Calu3 (cell line): ENCODE measurements at places on chromosomes 5 and 9. TPM values are rescaled to one million over a fixed set of nuclear protein-coding genes. Genes with fewer than 3 reads are reported as not detected.

Gene MLANA
- not detected in 2 replicates for total RNA-seq

GRCh38 chr5:5629607-5629978 lies 207.1 kb downstream of the ICE1 start:
- no peaks in the 10 kb centered on the region for H3K36me3 ChIP-seq
- no peak overlapping the region for H3K27ac ChIP-seq
- no peak overlapping the region for H3K4me3 ChIP-seq
- H3K4me1 ChIP-seq = no peaks in the 10 kb centered on the region

- no peaks in the 10 kb centered on the region for H3K4me1 ChIP-seq
- no peak for DNase-seq
- H3K27me3 ChIP-seq = no peaks in the 10 kb centered on the region
These were observed 47.0 kb downstream of the APC start for GRCh38 chr5:112784726-112785125.

GRCh38 chr5:102835717-102836116 lies 80.6 kb downstream of the PAM start:
- no peaks in the 10 kb centered on the region for H3K4me1 ChIP-seq
- DNase-seq = no peak
- no peak overlapping the region for H3K27ac ChIP-seq
- H3K4me3 ChIP-seq = no peak overlapping the region
- H3K36me3 ChIP-seq = no peaks in the 10 kb centered on the region
- no peaks in the 10 kb centered on the region for H3K27me3 ChIP-seq

Gene IGIP
- 5.9 and 6.2 TPM in 2 replicates for total RNA-seq

DNA sequence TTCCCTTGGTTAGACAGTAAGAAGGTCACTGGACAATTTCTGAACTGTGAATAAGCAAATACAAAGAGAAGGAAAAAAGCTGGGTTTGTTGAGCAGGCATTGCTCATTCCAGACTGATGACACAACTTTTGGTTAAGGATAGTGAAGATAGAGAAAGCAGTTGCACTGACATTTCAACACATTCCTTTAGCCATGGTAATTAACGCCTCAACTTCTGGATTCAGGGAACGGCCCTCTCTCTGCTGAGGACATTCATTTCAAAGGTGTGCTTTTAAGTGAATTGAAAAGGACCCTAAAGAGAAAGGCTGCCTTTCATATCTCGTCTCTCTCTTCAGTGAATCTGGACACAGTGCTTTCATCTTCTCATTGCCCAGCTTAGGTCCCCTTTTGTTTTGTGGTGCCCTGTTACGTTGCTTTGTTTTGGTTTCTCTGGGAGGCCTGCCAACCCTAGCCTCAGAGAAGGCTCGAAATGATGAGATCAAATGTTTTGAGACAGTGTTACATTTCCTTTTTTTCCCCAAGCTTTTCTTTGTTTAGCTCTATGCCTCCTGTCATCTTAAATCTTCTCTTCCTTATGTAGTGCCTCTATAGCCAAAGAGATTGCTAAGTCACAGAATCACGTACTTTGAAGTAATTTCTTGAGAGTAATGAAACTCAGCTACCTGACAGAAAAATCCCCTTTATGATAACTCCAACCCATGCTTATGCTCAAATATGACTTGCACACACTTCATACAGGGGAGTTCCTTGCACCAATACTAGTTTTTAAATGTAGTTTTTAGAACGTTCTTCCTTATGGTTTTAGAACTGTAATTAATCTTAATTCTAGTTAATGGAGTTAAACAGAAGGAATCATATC lies 94.4 kb upstream of the IFNE start:
- peaks cover 37% of the 10 kb centered on the region for H3K4me1 ChIP-seq
- DNase-seq = peak; percentile 36
- peak overlapping the region; percentile 66 for H3K4me3 ChIP-seq
- H3K36me3 ChIP-seq = peaks cover 31% of the 10 kb centered on the region

DNA sequence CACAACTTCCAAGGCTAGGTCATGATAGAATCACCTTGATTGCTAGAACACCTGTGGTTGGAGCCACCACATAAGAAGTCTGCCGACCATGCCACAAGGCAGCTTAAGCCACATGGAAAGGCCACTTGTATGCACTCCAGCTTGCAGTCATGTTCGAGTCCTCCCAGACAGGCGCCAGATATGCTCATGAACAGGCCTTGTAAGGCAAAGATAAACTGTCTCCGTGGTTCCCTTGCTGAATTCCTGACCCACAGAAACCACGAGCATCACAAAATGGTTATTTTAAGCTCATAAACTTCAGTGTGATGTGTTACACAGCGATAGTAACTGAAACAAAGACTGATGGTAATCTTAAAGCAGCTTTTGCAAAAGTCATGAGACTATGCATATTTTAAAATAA lies 188.4 kb upstream of the DAPK1 start:
- DNase-seq = no peak
- no peak overlapping the region for H3K4me3 ChIP-seq
- no peak overlapping the region for H3K27ac ChIP-seq

DNA sequence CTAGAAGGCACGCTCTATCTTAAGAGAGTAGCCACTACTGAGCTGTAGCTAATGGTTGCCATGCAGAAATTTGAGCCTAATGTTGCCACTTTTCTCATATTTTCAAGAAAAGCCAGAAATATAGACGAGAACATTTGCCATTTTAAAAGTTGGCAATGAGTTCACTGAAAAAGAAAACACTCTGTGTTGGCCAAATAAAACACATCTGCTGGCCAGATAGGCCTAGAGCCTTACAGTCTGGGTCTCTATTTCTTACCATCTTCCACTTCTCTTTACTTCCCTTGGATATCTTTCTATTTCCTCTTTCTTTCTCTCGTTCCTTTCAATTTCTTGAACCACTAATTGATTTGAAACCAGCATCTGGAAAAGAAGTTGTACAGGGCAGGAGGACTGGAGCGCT lies 36.6 kb upstream of the VCAN start:
- no peak overlapping the region for H3K27ac ChIP-seq
- no peaks in the 10 kb centered on the region for H3K27me3 ChIP-seq
- no peak for DNase-seq
- H3K4me3 ChIP-seq = no peak overlapping the region
- H3K4me1 ChIP-seq = no peaks in the 10 kb centered on the region
- H3K36me3 ChIP-seq = no peaks in the 10 kb centered on the region

GRCh38 chr5:154542581-154542980 lies 64.6 kb upstream of the HAND1 start:
- no peak for DNase-seq
- peaks cover 92% of the 10 kb centered on the region for H3K27me3 ChIP-seq

GRCh38 chr9:426264-426663 lies 211.6 kb downstream of the DOCK8 start:
- no peak overlapping the region for H3K27ac ChIP-seq
- no peaks in the 10 kb centered on the region for H3K27me3 ChIP-seq

GRCh38 chr5:109645707-109646192 lies 44.0 kb upstream of the MAN2A1 start:
- H3K36me3 ChIP-seq = no peaks in the 10 kb centered on the region
- H3K4me1 ChIP-seq = no peaks in the 10 kb centered on the region
- H3K27me3 ChIP-seq = no peaks in the 10 kb centered on the region
- H3K4me3 ChIP-seq = no peak overlapping the region

DNA sequence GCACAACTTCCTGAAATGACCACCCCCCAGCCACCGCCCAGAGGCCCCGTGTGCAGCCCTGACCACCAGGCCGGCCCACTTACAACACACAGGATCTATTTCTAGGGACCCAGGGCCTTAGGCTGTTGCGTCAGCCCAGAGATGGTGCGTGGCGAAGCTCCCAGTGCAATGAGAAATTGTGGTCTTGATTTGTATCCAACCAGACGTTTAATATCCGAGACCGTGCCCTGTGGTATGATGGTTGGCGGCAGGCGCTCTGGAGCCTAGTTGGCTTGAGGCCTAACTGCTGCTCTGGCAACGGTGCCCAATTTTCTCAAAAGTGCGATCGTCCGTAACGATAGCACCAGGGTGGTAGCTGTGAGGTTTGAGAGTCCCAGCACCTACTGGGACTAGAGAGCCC lies 32.6 kb upstream of the SLC6A19 start:
- peaks cover 9% of the 10 kb centered on the region for H3K36me3 ChIP-seq
- peaks cover 48% of the 10 kb centered on the region for H3K27me3 ChIP-seq
- H3K4me3 ChIP-seq = no peak overlapping the region
- peaks cover 21% of the 10 kb centered on the region for H3K4me1 ChIP-seq

- H3K4me1 ChIP-seq = no peaks in the 10 kb centered on the region
- no peak overlapping the region for H3K4me3 ChIP-seq
- peaks cover 26% of the 10 kb centered on the region for H3K27me3 ChIP-seq
- H3K36me3 ChIP-seq = no peaks in the 10 kb centered on the region
These were observed 140.2 kb downstream of the CEP120 start for GRCh38 chr5:123283031-123283430.

DNA sequence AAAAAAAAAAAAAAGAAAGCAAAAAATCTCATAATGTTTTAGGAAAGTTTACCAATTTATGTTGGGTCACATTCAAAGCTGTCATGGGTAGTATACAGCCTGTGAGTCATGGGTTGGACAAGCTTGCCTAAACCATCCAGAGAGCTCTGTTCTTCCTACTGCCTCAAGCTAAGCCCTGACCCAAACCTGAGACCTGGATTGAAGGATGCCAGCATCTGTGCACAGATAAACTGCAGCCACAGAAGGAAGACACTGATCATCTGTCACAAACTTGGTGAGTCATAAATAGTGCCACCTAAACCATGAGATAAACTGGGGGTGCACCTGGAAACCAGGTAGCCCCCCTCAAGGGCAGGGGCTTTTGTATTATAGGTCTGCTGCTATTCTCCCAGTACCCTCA lies 31.0 kb downstream of the CSF2 start:
- H3K36me3 ChIP-seq = peaks cover 4% of the 10 kb centered on the region
- DNase-seq = no peak
- no peak overlapping the region for H3K4me3 ChIP-seq
- H3K27me3 ChIP-seq = no peaks in the 10 kb centered on the region
- H3K4me1 ChIP-seq = peaks cover 48% of the 10 kb centered on the region

DNA sequence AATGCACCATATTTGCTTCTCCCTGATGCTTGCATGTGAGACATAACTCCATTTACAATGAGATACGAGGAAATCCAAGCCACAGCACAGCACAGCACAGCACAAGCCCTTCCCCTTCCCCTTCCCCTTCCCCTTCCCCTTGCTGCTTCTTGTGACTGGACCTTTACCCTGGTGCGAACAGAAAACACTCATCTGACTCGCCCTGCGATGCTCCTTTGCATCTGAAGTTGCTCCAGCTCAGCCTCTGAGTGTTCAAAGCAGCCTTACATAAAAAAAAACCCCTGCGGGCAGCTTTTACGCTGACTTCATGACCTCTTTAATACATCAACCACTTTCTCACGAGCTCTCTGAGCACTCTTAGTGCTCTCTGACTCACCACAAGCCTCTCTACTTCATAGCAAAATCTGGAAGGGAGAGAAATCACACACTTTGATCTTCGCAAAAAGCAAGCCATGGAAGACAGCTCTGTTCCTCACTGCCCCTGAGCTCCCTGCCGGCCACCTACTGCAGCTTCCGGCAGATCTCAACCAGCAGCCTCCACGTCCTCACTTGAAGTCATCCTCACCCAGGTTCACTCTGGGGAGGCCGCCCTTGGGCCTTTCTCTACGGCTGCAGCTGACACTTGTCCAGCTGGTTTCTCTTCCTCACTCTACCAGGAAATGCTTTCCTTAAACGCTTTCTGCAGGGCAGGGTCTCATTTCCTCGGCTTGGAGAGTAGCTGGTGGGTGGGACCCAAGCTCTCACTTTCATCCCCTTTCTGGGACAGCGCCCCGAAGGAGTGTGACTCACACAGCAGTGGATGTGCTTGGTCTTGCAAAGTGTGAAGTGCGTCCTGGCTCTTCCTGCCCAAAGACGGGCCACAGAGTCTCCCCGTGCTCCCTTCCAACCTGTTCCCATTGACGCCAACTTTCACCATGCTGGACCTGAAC lies 5.3 kb downstream of the SLC34A1 start:
- peaks cover 19% of the 10 kb centered on the region for H3K36me3 ChIP-seq
- H3K4me3 ChIP-seq = peak overlapping the region; percentile 51
- H3K27me3 ChIP-seq = no peaks in the 10 kb centered on the region
- peak overlapping the region; percentile 75 for H3K27ac ChIP-seq

- DNase-seq = no peak
- H3K36me3 ChIP-seq = no peaks in the 10 kb centered on the region
- no peaks in the 10 kb centered on the region for H3K4me1 ChIP-seq
These were observed 395.2 kb upstream of the KIF2A start for GRCh38 chr5:61910771-61911170.

- peak overlapping the region; percentile 18 for H3K27ac ChIP-seq
- DNase-seq = no peak
- no peaks in the 10 kb centered on the region for H3K27me3 ChIP-seq
- H3K4me3 ChIP-seq = no peak overlapping the region
- H3K4me1 ChIP-seq = no peaks in the 10 kb centered on the region
- peaks cover 62% of the 10 kb centered on the region for H3K36me3 ChIP-seq
These were observed 23.0 kb downstream of the PCDHGC5 start for GRCh38 chr5:141511771-141512325.

DNA sequence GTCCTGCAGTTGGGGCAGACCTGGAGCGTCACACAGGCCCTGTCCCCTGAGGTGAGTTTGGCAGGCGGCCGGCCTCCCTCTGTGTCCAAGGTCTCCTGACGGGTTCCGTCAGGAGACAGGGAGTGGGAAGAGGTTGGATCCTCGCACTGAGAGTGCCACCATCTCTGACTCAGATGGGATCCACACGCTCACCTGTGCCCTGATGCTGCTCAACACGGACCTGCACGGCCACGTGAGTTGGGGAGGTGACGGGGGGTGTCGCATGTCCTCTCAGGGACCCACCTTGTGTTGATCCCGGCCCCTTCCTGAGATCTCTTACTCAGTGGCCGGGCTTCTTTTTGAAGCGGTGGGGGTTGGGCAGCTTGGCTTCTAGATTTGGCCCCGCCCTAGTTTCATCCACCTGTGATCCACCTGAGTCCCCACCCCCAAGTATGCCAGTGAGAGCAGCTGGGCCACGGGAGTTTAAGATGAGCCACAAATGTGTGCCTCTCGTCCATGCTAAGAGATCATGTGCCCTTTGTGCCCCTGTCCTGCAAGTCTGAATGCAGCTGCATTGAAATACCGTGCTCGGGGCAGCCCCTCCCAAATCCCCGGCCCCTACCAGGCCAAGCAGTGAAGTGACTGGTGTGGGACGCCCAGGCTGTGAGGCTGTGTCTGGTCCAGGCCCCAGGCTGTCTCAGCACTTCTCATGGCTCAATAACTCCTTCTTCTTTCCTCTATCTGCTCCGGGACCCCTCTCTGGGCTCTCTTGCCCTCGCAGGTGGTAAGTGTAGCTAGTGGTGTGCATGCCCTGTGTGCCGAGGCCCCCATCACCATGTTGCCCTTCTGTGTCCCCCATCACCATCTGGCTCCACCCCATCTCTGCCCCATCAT lies 27.2 kb downstream of the PSD2 start:
- no peak overlapping the region for H3K4me3 ChIP-seq
- H3K27me3 ChIP-seq = peaks cover 94% of the 10 kb centered on the region

Gene MYMK
- not detected in 2 replicates for total RNA-seq
